ENCODE measurements at places on chromosomes 5 and 9. TPM values are rescaled to one million over a fixed set of nuclear protein-coding genes. Genes with fewer than 3 reads are reported as not detected.

Gene MROH2B
- total RNA-seq = not detected

Gene GPR150
- total RNA-seq = not detected

Gene SLC46A2
- total RNA-seq = not detected

Gene CCNJL
- 10.8 TPM for total RNA-seq

Gene DRD1
- total RNA-seq = 6.8 TPM

Gene AQP3
- 43.3 TPM for total RNA-seq

Gene ZNF483
- total RNA-seq = 52.1 TPM

Gene LRSAM1
- 24.4 TPM for total RNA-seq

Gene UGT3A2
- total RNA-seq = 1.7 TPM

Gene PCDHB7
- 7.9 TPM for total RNA-seq

Gene LTC4S
- total RNA-seq = 1.1 TPM

Gene FREM1
- 20.4 TPM for total RNA-seq

All from camera-type eye (tissue), 1 donor.